ENCODE measurements at places on chromosomes 5 and 9.

DNA sequence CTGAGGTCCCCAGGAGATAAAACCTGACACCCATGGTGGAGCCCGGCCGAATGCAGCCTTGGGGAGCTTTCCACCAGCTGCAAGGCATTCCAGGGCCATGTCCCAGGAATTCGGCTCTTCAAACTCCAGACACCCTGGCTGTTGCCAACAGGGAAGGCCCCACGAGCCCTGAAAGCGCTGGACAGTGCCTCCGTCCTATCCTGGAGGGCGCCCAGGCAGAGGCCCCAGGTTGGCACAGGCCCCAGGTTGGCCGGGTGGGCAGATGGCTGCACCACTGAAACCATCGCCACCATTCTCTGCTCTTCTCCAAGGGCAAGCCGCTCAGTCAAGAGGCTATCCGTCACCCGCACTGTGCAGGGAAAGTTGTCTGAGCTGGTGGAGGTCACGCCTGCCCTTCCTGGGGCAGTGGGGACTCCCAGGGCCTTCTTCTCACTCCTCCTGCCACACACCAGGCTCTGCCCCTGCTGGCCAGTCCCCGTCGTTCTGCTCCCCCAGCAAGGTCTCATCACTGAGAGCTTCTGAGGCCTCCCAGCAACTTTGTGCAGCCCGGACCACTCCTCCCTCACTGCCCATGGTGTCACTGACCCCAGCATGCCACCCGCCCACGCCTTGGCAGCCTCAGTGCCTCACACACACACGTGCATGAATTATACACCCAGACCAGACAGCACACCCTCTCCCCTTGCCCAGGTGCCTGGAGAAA lies 21.2 kb downstream of the SLC6A3 start:
- DNase-seq = no peak

- no peak for DNase-seq
Observed at GRCh38 chr5:6634306-6634705, 1.1 kb downstream of the SRD5A1 start.

- DNase-seq = no peak
Observed at GRCh38 chr9:34254966-34255825, 73.9 kb downstream of the KIF24 start.

- DNase-seq = no peak
Observed at GRCh38 chr5:134503937-134504437, 21.5 kb upstream of the JADE2 start.

GRCh38 chr5:66718374-66719002 lies 122.3 kb downstream of the MAST4 start:
- no peak for DNase-seq

GRCh38 chr5:59799668-59800346 lies 93.7 kb downstream of the PDE4D start:
- DNase-seq = no peak

DNA sequence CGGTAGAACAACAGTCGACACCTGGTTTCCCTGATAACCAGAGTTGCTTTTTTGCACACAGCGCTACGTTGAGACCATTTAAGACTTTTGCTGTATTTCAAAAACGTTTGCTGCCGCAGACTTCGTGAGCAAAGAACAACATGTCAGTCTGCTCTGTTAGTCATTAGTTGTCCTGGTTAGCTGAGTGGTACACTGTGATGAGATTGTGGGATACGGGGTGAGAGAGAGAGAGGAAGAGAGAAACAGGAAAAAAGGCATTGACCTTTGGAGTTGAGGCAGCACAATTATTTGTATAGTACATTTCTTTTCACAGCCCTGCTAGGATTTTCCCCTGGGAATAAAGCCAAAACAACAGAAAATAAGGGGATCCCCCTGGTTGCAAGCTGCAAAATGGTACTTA lies 306.1 kb upstream of the WWC1 start:
- no peak for DNase-seq

- DNase-seq = no peak
Observed at GRCh38 chr5:154505567-154505966, 27.5 kb upstream of the HAND1 start.

DNA sequence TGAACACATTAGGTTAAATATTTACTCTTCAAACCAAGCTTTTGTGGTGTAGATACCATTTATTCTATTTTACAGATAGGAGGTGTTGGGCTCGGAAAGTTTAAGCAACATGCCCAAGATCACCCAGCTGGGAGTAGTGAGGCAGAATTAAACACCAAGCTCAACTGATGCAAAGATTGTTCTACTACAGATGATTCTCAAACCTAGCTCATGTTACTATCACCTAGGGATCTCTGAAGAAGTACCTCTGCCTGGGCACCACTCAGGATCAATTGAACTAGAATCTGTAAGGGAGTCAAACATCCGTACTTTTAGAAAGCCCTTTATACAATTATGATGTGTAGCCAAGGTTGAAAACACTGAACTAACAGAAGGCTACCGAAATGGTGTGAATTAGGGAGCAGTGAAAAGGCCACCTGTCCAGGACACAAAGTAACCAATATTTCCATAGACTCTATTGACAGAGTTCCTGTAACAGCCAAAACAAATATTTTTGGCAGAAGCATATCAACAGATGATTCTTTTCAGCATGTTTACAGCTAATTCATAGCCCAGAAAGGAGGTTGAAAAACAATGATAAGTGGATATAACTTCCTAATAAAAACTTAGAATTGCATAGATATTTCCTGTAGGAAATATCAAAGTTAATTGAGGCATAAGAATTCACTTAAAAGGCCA lies 158.5 kb upstream of the PTGER4 start:
- DNase-seq = no peak

- no peak for DNase-seq
Observed at GRCh38 chr5:31095796-31096195, 97.7 kb upstream of the CDH6 start.

GRCh38 chr9:132825430-132825829 lies 52.7 kb downstream of the AK8 start:
- DNase-seq = no peak

GRCh38 chr5:55324815-55325418 lies 17.1 kb downstream of the MTREX start:
- DNase-seq = no peak

- no peak for DNase-seq
Observed at GRCh38 chr5:43243270-43243669, 51.2 kb downstream of the NIM1K start.

- DNase-seq = no peak
Observed at GRCh38 chr9:133572821-133573361, 36.3 kb downstream of the FAM163B start.

- no peak for DNase-seq
Observed at GRCh38 chr9:130636648-130637020, 27.8 kb upstream of the PRDM12 start.

DNA sequence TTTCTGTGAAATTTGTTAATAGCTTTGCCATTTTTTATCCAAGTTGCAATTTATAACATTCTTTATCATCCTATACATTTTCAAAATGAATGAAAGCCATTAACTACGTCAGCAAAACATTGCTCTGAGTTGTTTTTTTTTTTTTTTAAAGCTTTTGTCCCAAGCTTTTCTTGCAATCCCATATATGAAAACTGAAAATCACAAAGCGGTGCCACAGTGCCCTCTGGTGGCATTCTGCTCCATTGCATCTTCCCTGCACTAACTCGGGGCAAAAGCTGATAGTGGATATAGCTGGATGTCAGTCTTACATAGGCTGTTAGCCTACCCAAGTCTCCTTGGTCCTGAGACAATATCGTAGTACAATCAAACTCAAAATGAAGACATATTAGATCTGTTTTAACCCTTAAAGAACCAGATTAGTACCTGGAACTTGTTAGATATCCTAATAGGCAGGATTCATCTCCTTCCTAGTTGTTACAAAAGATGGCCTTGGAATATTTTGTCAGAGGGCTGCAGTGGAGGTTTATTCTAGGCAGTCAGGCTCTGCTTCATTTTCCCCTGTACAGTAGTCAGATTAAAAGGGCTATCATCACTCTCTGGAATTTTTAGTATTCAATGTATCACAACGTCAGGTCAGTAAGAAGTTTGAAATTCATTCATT lies 669.9 kb downstream of the PTPRD start:
- no peak for DNase-seq

- no peak for DNase-seq
Observed at GRCh38 chr9:91298311-91298710, 63.4 kb downstream of the AUH start.

DNA sequence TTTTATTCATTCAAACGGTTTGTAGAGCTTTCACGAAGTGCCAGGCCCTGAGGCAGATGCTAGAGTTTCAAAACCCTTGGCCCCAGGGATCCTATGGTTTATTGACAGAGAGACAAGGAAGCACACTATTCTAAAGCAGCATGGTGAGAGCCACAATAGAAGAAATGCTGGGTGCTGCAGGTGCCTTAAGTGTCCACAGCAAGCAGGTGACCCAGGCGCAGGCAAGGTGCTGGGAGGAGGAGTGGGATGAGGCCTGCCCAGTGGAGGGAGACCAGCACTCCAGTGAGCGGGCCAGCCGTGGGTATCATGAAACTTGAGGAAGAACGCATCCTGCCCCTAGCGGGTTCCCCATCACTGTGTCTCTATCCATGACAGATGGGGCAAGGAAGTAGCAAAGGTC lies 71.0 kb downstream of the OSMR start:
- no peak for DNase-seq

- DNase-seq = peak; percentile 80
Observed at GRCh38 chr9:106878934-106879333, 16.0 kb downstream of the ZNF462 start.

- DNase-seq = peak; percentile 89
Observed at GRCh38 chr9:103183701-103184171, 188.6 kb downstream of the CYLC2 start.

GRCh38 chr5:92402045-92402444 lies 1018.9 kb upstream of the ARRDC3 start:
- no peak for DNase-seq

GRCh38 chr5:3277590-3278196 lies 317.9 kb upstream of the IRX1 start:
- no peak for DNase-seq

DNA sequence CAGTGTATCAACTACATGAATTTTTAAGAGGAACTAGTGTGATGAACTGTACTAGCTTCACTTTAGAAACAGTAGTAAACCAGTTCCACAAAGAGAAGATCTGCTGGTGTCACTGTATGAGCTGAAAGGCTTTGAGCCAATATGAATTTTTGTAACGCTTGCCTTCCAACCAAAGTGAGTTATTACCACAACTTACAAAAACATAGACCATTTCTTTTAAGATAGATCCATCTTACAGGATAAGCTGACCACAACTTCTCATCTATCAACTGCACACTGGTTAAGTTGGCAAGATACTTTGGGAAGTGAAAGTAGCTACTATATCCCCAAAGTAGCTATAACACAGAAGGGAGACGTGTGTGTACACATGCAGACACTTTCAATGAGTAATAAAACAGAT lies 849.6 kb upstream of the DMAC1 start:
- DNase-seq = no peak

- no peak for DNase-seq
Observed at GRCh38 chr5:56080375-56081052, 85.8 kb upstream of the IL6ST start.

DNA sequence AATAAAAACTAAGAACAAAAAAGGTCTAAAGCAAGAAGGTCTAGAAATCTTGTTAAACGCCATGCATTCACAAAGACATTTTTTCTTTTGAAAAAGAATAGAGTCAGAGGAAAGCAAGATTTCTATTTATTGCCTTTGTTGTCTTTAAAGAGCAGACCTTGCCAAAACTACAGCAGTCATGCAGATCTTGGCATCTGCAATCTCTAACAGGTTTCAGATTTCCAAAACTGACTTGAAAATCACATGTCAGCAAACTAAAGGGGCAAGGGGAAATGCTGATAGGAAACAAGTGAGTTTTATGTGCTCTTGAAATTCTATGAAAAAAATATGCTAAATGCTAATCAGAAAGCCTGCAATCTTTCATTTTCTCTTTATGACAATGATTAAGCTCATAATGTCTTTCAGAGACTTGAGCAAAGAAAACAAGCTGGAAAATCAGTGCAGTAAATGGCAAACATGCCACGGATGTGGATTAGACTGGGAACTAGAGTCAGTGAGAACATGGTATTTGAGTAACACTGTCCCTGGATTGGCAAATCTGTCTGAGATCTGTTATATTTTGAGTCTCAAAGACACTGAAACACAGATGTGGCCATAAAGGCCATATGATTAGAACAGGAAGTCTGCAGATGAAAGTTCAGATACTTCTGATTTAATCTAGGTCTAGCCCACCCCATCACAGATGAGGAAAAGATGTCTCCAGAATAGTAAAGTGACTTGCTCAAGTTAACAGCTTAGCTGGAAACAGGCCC lies 361.4 kb upstream of the RPS23 start:
- no peak for DNase-seq

DNA sequence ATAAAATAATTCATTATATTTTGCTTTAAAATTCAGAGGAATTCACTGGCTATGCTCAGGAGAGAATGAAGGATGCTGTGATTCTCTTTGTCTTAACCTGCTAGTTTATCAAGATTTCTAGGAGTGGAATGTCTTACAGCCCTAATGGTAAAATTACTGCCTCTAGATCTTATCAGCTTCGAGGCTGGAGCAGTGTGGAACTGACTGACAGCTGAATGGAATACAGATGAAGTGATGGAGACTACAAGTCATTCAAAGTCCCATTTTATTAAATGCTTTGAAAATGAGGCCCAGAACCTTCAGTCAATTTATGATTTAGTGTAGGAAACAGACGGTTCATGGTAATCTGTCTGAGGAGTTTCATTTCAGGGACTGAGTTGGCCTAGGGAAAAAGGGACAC lies 202.1 kb downstream of the RFX3 start:
- no peak for DNase-seq

Data from NCI-H510A (cell line).